Astrocyte (in vitro differentiated cells and primary cell): ENCODE measurements at places on chromosomes 16 and 17. TPM values are rescaled to one million over a fixed set of nuclear protein-coding genes. Genes with fewer than 3 reads are reported as not detected.

The CDT1 gene
- total RNA-seq: 3.7 and 4.7 TPM in 2 replicates

The CTRL gene
- total RNA-seq: 1.1 and 1.2 TPM in 2 replicates

- peaks cover 6% of the 10 kb centered on the region for H3K4me1 ChIP-seq
- no peak overlapping the region for H3K4me3 ChIP-seq
- H3K36me3 ChIP-seq: peaks cover 9% of the 10 kb centered on the region
- H3K27ac ChIP-seq: no peak overlapping the region
- peak; percentile 56 for DNase-seq
Observed at GRCh38 chr17:63370696-63371095, 75.4 kb downstream of the CYB561 start.

DNA sequence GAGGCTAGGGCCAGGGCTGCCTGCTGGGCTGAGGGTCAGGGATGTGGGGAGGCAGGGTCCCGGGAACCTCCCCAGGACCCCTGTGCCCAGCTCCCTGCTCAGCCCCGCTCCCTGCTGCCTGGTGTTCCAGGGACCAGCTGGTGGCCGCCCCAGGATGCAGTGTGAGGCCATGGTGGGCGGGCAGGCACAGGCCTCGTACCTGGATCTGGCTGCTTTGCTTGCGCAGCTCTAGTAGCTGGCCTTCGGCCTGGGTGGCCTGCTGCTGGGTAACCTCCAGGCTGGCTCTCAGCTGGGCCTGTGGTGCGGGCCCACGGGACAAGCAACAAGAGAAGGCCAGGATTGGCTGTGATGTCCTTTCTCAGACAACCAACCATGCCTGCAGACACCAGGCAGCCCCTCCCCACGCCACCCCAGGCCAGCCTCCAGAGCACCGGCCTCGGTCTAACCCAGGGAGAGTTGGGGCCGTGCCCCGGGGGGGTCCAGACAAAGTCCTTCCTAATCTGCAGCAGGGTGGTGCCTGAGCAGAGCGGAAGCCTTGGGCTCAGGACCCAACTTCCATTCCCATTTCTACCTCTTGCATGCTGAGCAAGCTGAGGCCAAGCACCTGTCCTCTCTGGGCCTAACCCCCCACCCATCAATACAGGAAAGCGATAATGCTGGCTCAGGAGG is 4.1 kb downstream of the TRIM65 start:
- H3K4me3 ChIP-seq: no peak overlapping the region
- H3K27ac ChIP-seq: no peak overlapping the region
- H3K27me3 ChIP-seq: no peaks in the 10 kb centered on the region
- no peak for DNase-seq
- H3K36me3 ChIP-seq: peaks cover 4% of the 10 kb centered on the region
- peaks cover 12% of the 10 kb centered on the region for H3K4me1 ChIP-seq

DNA sequence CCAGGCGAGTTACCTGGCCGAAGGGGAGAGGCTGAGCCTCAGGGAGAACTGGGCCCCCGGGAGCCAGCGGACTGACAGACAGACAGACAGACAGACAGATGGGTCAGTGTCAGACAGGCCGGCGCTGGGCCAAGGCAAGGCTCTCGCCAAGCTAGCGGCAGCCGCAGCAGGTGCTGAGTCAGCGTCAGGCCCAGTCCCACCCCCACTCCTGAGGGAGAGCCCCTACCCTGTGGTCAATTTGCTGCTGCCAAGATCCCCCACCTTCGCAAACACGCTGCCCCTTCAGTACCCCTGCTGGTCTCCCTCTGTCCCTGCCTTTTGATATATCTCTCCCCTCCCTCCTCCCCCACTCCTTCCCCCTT is 1.5 kb downstream of the FGF11 start:
- no peak overlapping the region for H3K27ac ChIP-seq
- H3K4me3 ChIP-seq: peak overlapping the region; percentile 51
- peaks cover 37% of the 10 kb centered on the region for H3K4me1 ChIP-seq
- peak; percentile 45 for DNase-seq

The AANAT gene
- 0.19 TPM in 1 of 2 replicates, not detected in the other for total RNA-seq

DNA sequence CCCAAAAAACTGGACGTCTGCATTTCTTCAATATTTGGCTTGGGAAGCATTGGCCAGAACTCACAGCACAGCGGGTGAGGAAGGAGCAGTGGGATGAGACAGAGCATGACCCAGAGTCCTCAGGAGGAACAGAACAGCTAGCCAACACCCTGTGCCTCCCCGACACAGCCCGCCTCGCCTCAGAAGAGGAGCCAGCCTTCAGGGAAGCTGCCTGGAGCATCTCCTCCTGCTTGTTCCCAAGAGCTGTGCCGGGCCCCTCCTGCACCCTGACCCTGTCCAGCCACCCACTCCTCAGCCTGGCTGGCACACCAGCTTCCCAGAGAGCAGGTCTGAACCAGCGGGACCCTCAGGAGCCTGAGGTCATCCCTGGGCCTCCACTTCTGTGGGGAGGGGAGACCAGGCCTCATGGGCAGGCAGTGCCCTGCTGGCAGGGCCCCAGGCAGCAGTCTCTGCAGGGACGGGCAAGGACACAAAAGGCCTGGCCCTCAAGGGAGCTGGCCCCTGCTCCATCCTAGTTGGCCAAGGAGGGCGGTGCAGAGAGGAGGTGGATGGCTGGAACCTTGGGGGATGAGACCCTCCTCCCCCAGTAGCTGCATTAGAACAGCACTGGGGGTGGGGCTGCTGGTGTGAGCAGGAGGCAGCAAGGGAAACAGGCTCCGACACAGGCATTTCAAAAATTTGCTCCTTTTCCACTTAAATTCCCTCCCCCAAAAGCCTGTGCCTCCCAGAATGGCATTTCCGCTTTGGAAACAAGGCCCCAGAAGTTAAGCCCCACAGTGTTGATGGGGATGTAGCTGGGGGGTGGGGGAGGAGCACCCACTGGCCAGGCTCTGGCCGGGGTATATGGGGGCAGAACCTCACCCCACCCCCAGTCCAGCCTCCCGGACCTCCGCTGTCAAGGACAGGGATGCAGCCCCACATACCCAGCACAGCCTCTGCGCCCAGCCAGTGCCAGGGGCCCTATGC is 1.8 kb upstream of the BCAR1 start:
- peak overlapping the region; percentile 29 for H3K4me3 ChIP-seq
- no peaks in the 10 kb centered on the region for H3K27me3 ChIP-seq
- DNase-seq: peak; percentile 78
- peaks cover 77% of the 10 kb centered on the region for H3K4me1 ChIP-seq
- H3K27ac ChIP-seq: peak overlapping the region; percentile 82
- no peaks in the 10 kb centered on the region for H3K36me3 ChIP-seq

DNA sequence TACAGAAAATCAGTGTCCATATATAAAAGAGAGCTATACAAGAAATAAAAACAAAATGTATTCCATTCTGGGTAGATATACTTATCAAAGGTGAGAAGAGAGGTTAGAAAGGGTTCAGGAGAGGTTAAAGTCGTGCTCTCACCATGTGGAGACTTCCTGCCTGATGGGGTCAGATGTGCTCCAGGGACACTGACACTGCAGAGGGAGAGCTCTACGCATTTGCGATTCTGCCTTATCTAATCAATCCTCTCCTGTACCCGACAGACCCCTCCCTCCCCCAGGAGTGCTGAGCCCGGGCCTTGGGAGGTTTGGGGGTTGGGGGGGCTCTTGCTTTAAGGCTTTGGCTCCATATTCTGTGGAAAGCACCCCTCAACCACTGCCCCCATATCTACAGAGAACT is 16.6 kb upstream of the SLC5A11 start:
- H3K36me3 ChIP-seq: peaks cover 15% of the 10 kb centered on the region
- no peak overlapping the region for H3K27ac ChIP-seq
- DNase-seq: no peak
- H3K4me1 ChIP-seq: no peaks in the 10 kb centered on the region
- no peaks in the 10 kb centered on the region for H3K27me3 ChIP-seq
- H3K4me3 ChIP-seq: no peak overlapping the region

- no peak overlapping the region for H3K27ac ChIP-seq
- no peak for DNase-seq
- peaks cover 3% of the 10 kb centered on the region for H3K36me3 ChIP-seq
- H3K4me1 ChIP-seq: peaks cover 32% of the 10 kb centered on the region
- no peak overlapping the region for H3K4me3 ChIP-seq
Observed at GRCh38 chr17:73224663-73225305, 31.9 kb downstream of the COG1 start.

GRCh38 chr16:70781800-70782199 is 19.2 kb downstream of the VAC14 start:
- DNase-seq: no peak
- H3K27ac ChIP-seq: no peak overlapping the region
- H3K27me3 ChIP-seq: no peaks in the 10 kb centered on the region
- no peaks in the 10 kb centered on the region for H3K4me1 ChIP-seq
- peaks cover 29% of the 10 kb centered on the region for H3K36me3 ChIP-seq
